ENCODE measurements at places on chromosomes 6 and 20. TPM values are rescaled to one million over a fixed set of nuclear protein-coding genes. Genes with fewer than 3 reads are reported as not detected.
A peak's percentile ranks its signal among the peaks of the same experiment; 100 is the strongest.

Gene SMPDL3A
- 1.2 TPM for total RNA-seq

Gene NNAT
- total RNA-seq, result not detected

Gene ENTPD6
- 68.3 TPM for total RNA-seq

Gene TEAD3
- 19.4 TPM for total RNA-seq

Gene ARMC2
- total RNA-seq, result 0.54 TPM

GRCh38 chr20:36306553-36307411, 643 bp downstream of the DLGAP4 start:
- no peak for DNase-seq

- DNase-seq, result no peak
Measured at GRCh38 chr20:22823119-22823518, 212.0 kb upstream of the SSTR4 start.

DNA sequence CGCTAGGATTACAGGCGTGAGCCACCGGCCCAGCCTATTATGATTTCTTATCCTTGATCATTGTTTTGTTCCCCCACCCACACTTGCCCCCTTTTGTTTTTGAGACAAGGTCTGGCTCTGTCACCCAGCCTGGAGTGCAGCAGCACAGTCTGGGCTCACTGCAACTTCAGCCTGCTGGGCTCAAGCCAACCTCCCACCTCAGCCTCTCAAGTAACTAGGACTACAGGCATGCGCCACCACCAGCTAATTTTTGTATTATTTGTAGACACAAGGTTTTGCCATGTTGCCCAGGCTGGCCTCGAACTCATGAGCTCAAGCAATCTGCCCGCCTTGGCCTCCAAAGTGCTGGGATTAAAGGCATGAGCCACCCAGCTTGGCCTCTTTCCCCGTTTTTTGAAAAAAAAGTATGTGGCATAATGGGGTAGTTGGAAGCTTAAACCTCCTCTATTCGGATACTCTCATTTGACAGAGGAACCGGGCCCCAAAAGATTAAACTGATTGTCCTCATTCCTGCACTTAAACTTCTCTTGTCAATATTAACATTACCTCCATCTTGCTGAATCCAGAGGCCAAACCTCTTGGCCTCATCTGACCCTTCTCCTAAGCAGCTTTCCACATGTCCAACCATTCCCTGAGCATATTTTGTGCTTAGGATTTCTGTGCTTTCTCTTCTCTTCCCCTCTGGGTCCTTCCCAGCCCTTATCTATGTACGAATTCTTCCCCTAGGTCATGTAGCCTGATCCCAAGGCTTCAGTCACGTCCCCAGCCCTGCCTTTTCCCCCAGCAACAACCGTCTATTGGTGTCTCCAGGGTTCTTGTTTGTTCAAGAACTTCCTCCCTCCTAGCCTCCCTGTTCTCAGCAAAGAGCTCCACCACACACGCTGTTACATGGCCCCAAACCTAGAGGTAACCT, 6.1 kb upstream of the EZR start:
- DNase-seq, result no peak

GRCh38 chr6:153074761-153075160, 56.3 kb downstream of the RGS17 start:
- DNase-seq, result no peak

DNA sequence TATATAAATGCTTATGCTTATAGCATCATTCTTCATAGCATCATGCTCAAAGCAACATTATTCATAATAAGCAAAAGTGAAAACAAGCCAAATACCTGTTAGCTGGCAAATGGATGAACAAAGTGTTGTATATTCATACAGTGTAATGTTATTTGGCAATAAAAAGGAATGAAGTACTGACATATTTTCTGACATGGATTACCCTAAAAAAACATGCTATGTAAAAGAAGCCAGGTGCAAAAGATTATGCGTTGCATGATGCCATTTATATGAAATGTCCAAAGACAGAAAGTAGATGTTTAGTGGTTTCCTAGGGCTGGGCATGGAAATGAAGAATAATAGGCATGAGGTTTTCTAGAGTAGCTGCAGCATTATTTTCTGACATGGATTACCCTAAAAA, 77.1 kb downstream of the GFRA4 start:
- DNase-seq, result no peak

DNA sequence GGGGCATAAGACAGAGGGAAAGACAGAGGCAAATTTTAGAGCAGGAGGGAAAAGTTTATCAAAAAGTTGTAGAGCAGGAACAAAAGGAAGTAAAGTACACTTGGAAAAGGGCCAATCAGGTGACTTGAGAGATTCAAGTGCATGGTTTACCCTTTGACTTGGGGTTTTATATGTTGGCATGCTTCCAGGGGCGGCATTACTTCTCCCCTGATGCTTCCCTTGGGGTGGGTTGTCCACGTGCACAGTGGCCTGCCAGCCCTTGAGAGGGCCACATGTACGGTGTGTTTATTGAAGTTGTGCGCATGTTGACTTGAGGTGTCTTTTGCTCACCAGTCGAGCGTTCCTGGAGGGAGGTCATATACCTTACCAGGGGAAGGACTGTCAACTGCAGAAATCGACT, 259.5 kb upstream of the JARID2 start:
- no peak for DNase-seq

- no peak for DNase-seq
Measured at GRCh38 chr6:159357211-159357915, 188.2 kb downstream of the FNDC1 start.

GRCh38 chr20:17985388-17986018, 16.7 kb downstream of the MGME1 start:
- DNase-seq, result no peak

DNA sequence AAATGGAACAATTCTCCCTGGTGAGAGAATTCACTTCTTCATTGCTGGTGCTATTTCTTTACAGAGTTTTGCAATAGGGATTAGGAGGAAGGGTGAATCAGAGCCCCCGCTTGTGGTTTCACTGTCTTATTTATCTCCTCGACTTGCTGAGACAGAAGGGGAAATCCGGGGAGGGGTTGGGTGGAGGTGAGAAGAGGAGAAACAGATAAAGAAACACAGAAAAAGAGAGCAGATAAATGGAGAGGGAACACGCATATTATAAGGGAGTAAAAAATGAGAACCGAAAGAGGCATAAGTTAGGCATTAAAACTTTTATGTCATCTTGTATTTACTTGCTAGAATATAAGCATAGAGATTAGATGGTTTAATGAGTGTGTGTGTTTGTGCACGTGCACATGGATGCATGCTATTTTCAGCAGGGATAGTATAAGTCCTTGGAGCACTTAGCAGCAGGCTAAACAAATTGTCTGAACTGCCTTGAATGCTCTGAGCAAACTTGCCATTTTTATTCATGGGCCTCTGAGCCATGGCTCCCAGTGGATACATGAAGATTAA, 105.0 kb downstream of the OLIG3 start:
- no peak for DNase-seq

- no peak for DNase-seq
Measured at GRCh38 chr6:91575032-91575431, 988.2 kb upstream of the MAP3K7 start.

GRCh38 chr6:102215425-102215824, 821.9 kb downstream of the GRIK2 start:
- peak; percentile 82 for DNase-seq

- no peak for DNase-seq
Measured at GRCh38 chr20:57198132-57199072, 68.0 kb downstream of the BMP7 start.

- no peak for DNase-seq
Measured at GRCh38 chr6:12203001-12203400, 87.2 kb upstream of the EDN1 start.

DNA sequence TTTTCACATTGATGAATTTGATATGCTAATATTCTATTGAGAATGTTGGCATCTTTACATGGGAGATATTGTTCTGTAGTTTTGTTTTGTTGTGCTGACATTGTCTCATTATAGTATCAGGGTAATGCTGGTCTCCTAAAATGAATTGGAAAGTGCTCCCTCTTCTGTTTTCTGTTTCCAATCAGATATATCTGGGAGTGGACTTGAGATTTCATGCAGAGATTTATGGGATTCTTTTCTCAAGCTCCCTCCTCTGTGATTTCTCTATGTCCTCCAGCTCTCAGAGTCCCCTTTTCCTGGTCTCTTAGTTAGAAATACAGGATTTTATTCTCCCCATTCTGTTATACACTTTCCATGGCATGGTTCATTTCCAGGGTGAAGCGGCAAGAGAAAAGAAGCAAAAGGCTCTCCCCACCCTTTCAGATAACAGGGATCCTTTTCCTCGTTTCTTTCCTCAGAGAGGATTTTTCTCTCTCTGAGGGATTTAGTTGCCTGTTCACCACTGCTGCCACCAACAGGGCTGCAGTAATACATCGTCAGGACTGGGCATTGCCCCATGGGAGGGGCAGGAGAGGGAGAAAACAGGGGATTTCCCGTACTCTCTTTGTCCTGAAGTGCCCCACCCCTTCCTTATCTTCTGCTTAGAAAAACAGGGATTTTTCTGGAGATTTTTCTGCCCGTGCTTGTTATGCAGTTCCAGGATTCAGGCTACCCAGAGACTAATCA, 59.3 kb upstream of the STMND1 start:
- peak; percentile 2 for DNase-seq

DNA sequence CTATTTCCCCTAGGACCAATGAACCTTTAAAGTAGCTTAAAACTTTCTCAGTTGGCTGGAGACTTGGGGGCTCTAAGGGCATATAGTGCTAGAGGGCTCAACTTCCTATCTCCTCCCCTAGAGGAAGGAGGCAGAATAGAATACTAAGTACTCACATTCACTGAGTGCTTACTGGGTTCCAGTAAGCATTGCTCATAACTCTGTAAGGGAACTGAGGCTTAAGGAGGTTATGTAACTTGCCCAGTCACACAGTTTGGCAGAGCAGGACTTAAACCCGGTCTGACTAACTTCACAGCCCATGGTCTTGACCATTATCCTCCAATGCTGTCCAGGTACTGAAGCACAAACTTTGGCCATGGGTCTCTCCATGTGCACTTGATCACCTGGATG, 12.5 kb downstream of the SESN1 start:
- no peak for DNase-seq

DNA sequence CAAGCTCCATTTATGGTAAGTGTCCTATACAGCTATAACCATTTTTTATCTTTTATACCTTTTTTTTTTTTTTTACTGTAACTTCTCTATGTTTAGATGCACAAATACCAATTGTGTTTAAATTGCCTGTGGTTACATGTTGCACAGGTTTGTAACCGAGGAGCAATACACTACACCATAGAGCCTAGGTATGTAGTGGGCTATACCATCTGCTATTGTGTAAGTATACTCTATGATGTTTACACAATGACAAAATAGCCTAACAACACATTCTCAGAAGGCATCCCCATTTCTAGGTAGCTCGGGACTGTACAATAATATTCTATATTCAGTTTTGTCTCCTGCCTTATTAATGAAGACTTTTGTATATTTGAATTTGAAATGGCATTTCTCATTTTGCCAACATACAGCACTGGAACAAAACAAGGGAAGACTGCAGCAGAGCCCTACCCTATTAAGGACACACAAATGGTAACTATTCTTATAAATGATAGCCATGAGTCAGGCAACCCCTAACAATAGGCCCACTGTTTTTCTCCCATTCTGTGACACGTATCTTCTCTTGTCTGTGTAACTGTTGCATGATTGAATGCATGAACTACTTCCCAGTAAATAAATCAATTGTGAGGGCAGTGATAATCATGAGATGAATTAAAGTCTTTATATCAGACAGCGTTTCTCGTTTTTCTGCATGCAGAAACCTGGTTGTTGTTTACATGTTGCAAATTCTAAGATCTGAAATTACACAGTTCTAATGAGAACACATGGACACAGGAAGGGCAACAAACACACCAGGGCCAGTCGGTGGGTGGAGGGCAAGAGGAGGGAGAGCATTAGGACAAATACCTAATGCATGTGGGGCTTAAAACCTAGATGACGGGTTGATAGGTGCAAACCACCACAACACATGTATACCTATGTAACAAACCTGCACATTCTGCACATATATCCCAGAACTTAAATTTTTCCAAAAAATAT, 173.9 kb downstream of the EPM2A start:
- no peak for DNase-seq

DNA sequence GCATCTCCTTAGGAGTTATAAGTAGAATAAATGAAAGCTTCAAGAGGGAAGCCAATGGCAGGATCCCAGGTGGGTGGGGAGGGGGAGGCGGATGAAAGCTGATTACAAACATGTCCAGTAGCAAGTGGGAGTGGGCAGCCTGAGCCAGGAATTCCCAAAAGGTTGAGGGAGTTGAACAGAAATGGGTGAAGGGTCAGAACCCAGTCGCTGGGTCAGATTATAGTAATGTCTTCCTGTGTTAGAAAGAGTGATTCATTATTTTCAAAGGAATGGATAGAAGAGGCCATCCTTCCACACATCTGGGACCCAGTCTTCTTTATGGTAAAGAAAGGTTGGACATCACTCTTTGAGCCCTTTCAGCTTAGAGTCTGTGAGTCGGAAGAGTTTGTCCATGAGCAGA, 41.0 kb upstream of the FAM50B start:
- no peak for DNase-seq

- peak; percentile 3 for DNase-seq
Measured at GRCh38 chr6:145602726-145603326, 132.5 kb downstream of the EPM2A start.

- no peak for DNase-seq
Measured at GRCh38 chr6:136532030-136532429, 18.2 kb downstream of the MAP7 start.

- DNase-seq, result no peak
Measured at GRCh38 chr6:152112491-152113261, 305.2 kb downstream of the ESR1 start.

- no peak for DNase-seq
Measured at GRCh38 chr6:38040254-38040653, 220.7 kb downstream of the ZFAND3 start.

GRCh38 chr6:127058027-127058426, 60.4 kb upstream of the RSPO3 start:
- DNase-seq, result no peak

GRCh38 chr6:20221421-20221820, 9.2 kb upstream of the MBOAT1 start:
- no peak for DNase-seq

DNA sequence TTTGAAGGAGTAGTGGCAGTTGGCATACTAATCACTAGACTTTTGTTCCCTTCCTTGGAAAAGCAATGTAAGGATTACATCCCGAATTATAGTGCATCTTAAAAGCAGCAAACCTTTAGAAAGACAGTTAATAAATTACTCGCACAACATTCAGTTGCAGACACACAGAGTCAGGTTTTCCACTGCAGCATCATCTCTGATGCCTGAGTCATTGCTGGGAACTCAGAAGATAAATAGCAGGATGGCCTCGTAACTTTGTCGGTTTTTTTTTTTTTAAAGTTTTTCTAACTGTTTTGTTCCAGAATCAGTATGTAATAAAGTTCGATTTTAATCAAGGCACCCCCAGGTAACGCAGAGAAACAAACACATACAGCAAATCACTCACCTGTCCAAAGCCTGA, 34.3 kb downstream of the GJA10 start:
- no peak for DNase-seq
